Chondrocyte (in vitro differentiated cells): ENCODE measurements at places on chromosomes 1 and 21. TPM values are rescaled to one million over a fixed set of nuclear protein-coding genes. Genes with fewer than 3 reads are reported as not detected.

The CAPN8 gene
- not detected in 3 replicates for total RNA-seq

The CLEC20A gene
- total RNA-seq = not detected in 3 replicates

The SLC45A1 gene
- total RNA-seq = 2.9 to 5.1 TPM (median 4.8 TPM) in 3 replicates

The PMF1 gene
- total RNA-seq = 35.8 to 40.5 TPM (median 38.6 TPM) in 3 replicates
